ENCODE measurements at places on chromosomes 16 and 17.

DNA sequence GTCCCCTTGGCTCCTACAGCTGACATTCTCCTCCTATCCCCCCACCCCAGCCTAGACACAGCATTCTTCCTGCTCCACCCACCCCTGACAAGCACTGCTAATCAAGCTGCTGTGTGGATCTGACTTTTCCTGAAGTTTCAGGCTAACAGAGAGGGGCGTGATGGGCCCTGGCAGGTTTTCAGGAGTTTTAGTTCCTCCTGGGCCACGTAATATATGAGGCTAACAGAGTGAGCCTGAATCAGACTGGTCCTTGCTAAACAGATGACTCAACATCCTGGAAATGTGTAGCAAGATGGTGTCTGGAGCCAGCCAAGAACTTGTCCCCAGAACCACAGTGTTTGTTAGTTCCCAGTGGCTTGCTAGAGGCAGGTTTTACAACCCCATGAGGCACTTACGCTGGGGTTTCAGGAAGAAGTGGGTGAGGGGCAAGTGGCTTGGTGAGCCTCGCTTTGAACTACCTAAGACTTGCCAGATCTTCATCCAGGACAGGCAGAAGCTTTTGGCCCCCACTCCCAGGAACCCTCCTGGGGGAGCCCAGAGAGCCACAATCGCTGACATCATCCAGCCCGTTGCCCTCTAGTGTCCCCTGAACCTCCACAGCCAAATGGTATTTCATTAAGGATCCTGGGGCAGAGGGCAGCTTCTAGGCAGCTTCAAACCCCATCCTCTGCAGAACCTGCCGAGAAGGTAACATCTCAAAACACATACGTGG is 15.9 kb downstream of the TMEM92 start:
- peak; percentile 59 for DNase-seq

GRCh38 chr17:40610359-40610758 is 37.3 kb downstream of the SMARCE1 start:
- no peak for DNase-seq

DNA sequence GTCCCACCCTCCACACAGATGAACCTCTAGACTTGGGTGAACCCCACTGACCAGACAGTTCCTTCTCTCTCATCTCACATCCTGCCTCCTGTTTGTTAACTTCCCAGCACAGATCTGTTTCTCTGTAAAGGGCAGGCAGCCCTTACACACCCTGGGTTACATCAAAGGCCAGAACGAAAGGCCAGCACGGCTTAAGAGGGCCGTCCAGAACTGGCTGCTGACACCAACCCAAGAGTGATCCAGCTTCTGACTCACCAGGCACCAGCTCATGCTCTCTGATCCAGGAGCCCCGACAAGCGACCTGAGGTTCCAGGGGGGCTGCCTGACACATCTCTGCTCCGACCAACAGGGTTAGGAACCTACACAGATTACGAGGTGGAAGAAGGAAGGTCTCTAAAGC is 86.9 kb downstream of the MRM3 start:
- peak; percentile 60 for DNase-seq

DNA sequence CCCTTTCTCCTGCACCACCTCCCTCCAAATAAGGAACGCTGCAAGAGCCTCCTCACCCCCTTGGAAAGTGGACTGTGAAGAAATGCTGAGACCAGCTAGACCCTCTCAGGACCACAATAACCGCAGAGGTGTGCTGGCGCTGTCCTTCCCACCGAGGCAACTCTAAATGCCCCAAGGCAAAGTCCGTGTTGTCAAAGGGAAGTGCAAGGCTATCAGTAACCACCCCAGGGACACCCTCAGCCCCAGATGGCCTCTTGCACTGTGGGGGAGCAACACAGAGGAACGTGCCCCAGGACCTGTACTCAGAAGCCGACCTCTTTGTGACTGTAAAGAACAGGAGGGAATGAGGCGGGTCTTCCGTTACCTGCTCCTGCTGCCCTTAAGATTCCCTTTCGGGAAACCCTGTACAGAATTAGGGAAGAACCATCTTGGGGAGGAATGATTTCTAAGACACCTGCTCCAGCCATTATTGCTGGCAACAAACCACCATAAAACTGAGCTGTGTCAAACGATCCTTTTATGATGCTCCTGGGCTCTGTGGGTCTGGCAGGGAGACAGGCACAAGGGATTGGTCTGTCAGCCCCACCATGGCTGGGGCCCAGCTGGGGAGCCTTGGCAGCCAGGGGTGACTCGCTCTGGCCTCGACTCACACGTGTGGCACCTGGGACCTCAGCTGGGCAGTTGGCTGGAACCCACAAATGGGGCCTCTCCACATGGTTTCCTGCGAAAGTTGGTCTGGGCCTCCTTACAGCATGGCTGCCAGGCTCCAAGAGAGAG is 14.6 kb upstream of the MED9 start:
- DNase-seq = no peak

DNA sequence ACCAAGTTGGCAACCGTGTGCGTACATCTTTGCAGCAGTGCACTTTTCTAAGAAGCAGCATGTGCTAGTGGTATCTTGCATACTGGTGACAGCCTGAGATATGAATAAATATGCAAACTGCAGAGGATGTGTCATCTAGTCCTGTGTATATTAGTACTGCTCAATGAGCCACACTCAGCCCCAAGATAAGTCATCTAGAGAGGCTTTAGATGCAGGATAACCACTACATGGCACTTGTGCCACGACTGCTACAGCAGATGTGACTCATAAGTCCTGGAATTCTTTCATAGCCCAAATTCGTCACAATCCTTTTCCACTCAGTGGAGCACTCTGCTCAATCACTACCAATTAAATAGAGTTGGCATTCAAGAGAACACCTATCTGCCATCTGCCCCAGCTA is 171.5 kb downstream of the AXIN2 start:
- DNase-seq = no peak

DNA sequence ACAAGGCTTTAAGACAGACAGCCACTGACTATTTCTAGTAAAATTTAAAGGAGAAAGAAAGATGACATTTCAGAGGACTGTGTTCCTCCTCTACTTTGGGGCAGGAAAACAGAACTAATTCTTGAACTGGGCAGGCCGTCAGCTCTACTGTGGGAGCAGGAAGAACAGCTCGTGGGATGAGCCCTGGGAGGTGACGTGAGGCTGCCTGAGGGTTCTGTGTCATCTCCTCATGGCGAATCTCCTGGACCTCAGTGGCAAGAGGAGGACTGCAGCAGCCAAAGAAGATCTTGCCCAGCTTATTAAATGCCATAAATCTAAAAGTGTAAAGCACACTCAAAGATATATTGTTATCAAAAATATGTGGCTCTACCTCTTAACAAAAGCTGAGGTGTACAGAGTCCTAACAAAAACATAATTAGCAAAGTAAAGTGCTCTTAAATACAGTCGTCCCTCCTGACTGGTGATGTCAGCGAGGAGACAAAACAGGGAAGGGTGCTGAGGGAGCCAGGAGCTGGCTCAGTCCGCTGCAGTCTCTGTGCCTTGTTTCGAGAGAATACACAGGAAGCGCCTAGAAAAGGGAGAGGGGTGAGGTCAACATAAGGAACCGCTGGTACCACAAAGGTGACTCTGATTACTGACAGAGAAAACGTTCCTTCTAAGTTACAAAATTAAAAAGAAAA is 58.0 kb downstream of the CREBBP start:
- peak; percentile 21 for DNase-seq

DNA sequence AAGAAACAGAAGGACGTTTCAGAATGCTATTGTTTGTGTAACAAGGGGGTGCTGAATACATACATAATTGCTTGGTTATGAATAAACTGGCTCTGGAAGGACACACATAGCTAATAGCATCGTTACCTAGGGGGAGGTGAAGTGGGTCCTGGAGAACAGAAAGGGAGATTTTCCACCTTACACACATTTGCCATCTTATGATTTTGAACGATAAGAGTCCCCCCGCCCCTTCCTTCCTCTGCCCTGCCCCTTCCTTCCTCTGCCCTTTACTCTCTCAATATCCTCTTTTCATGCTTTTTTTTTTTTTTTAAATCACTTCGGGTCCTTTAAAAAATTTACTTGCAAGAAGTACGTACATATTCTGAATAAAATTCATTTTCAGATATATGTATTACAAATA is 902 bp upstream of the DHRS7B start:
- no peak for DNase-seq

DNA sequence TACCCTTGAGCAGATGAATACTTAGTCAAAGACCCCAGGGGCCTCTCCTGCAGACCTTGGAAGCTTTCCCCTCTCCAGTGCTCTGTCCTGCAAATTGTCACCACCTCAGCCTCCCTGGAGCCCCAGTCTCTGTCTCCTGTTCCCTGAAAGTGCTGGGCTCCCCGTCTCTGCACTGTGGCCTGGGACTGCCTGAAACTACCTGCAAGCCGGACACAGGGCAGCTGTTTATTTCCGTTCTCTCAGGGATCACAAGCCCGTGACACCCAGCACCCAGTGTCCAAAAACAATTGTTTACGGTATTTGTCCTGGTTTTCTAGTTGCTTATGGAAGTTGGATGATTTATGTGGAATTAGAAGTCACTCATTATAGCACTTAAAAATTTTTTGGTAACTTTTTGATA is 81.6 kb upstream of the CHMP6 start:
- no peak for DNase-seq

Data from heart right ventricle (tissue), 16 donors.